CD4-positive, alpha-beta memory T cell (primary cell): ENCODE measurements at places on chromosomes 7 and 10.

DNA sequence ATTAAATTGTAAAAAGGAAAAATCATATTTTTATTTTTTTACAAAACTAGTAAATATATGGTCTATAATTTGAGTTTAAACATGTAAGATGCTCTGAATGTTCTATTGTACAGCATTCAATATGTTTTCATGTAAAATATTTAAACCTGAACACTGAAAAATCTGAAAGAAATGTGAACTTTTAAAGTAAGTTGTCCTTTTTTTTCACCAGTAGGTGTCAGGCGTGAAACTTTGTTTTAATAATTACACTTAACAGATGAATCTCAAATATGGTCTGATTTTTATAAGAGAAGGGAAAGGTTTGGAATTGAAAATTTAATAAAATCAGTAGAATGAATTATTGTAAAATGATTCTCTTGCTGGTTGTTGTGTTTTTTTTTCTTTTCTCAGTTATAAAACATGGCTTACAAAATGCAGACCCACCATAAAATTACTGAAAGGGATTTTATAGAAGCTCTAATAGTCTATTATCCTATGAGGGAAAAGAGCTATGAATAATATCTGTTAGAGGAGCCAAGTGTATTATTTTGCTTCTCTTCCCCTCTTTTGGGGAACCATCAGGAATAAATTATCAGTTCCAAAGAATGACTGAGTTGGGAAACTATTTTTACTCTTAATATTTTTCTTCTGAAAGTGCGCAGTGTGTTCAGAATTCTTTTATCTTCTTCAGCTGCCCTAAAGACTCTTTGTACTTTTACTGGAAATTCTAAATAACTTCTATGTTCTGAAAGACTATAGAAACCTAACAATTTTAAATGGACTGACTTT, 217.7 kb upstream of the FZD1 start:
- no peak for DNase-seq

- no peak for DNase-seq
Measured at GRCh38 chr10:15784662-15785300, 65.1 kb upstream of the ITGA8 start.

DNA sequence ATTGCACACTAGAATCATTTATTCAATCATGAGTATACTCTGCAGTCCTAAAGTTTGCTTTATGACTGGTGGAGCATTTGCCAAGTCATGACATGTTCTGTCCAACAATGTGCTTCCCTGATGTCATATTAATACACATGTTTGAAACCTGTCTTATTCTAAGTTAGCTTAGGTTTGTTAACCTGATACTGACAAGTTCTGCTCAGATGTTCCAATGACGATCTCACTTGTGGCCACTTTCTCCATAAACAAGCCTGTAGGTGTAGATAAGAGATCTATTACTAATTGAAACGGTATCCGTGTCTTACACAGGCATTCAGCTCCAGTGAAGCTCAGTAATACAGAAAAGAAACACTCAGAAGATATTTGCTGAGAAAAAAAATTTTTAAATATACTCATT, 64.9 kb downstream of the GPR37 start:
- DNase-seq = no peak

DNA sequence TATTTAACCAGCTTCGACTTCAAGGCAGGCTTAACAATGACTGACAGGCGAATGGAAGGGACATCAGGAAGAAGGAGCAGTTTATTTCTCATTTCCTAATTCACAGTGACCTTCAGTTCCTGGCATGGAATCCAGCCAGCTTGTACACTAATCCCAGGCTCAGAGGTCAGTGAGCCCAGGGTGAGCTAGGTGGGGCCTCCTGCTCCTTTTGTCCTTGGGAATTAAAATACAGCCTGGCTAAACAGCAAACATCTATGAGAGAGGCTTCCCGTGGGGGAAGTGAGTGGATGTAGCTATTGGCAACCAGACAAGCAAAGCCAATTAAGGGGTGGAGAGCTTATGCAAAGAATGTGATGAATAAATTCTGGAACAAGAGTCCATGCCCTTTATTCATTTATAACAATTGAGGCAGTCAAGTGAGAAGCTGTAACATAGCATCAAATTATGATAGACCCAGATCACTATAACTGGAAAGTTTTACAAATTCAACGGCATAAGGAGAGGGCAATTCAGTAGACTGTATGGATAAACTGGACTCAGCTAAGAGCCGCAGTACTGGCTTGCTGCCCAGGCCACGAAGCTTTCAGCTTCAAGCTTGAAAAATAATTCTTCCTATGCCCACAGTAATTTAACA, 57.1 kb downstream of the STK17A start:
- no peak for DNase-seq

DNA sequence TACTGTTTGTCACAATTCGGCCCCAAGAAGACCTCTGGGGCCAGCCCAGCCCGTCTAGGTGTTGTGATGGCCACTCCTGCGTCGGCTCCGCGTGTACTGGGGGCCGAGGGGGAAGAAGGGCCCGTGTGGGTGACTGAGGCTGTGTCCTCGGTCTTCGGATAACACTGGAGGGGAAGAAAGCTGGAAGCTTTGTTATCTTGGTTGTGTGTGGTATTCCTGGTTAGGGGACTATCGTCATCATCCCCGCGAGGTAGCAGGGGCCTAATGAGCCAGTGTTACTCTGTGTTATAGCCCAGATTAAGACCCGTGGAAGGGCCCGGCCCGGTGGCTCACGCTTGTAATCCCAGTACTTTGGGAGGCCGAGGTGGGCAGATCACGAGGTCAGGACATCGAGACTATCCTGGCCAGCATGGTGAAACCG, 854 bp downstream of the MTG1 start:
- DNase-seq = no peak

DNA sequence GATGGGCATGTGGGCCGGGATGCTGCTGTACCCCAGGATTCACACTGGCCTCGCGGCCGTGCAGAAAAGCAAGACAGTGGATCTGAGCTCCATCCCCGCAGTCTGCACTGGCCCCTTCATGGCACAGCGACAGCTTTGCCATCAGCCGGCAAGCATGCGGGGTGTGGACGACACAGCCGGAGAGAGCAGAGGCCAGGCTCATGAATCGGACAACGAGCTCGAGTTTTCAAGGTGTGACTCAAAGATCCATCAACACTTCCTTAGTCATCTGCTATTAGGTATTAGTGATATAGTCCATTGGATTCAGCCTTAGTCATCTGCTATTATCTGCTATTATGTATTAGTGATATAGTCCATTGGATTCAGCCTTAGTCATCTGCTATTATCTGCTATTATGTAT, 254.7 kb downstream of the KLF6 start:
- DNase-seq = no peak

- DNase-seq = no peak
Measured at GRCh38 chr7:2086229-2086628, 146.5 kb downstream of the MAD1L1 start.

GRCh38 chr7:145184956-145185355, 349.1 kb upstream of the TPK1 start:
- no peak for DNase-seq

- no peak for DNase-seq
Measured at GRCh38 chr10:5840314-5841307, 27.4 kb upstream of the GDI2 start.

GRCh38 chr7:11524476-11525397, 307.3 kb downstream of the THSD7A start:
- no peak for DNase-seq

GRCh38 chr10:43312612-43313011, 45.7 kb upstream of the RASGEF1A start:
- DNase-seq = no peak

DNA sequence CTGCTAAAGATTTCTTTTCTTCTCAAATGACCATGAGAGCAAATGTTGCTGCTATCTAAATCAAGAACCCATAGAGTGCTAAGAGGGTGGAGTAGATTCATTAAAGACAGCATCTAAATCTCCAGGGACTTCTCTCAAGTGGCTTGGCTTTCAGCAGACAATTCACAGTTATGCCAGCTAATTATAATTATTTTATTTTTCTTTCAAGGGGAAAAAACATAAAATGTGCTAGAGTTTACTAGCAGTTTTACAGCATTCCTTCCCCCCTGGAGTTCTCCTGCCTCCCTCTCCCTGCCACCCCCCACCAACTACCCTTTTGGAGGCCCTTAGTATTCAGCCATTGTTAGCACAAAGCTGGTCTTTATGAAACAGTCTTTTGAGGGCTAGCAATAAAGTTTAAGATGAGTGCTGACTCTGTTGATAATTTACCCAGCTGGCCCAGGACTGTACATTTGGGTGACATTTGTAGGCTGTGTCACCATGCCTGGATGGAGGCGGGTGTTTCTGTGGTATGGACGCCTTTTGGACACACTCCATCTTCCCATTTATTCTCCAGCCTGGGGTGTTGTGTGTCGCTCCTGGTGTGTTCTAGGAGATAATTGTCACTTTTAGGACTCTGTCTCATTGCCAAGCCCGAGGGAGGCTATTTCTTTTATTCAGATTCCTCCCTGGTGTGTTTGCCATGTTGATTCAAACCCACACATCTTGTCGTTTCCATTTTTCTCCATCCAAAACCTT, 160.2 kb downstream of the CREB5 start:
- DNase-seq = no peak

GRCh38 chr10:103736763-103737162, 118.6 kb downstream of the SH3PXD2A start:
- DNase-seq = no peak

DNA sequence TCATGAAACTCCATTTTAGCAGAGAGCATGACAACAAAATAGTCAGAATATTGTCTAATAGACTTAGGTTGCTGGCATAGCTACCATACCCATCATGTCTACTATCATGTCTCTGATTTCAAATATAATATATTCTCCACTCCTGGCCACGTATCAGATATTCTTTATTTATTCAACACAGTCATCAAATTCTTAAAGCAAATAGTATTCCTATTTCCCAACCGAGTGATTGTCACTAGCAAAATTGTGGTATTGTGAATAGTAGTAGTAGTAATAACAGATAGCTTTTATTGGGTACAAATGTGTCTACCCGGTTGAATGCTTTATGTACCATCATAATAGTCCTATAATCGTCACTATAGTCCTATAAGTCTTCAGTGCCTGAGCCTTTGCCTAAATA, 918.6 kb downstream of the KCNMA1 start:
- DNase-seq = no peak

- DNase-seq = no peak
Measured at GRCh38 chr10:110074758-110075671, 67.2 kb downstream of the ADD3 start.

DNA sequence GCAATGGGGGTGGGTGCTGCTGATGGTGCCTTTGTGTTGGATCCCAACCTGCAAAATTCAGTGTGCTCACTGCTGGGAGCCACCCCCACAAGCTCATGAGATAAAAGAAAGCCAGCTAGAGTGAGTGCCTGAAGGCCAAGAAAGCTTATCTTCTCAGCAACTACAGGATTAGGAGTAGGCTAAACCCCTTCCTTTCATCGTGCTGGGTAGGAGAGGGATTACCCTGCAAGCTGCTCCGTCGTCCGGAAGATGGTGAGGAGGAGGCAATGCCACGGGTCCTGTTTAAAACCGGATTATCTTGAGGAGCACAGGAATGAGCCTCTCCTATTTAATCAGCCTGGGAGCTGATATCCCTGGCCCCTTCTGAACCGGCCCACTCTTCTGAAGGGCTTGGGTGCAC, 258.0 kb downstream of the GALNT17 start:
- DNase-seq = no peak

GRCh38 chr7:79304711-79305110, 148.8 kb downstream of the MAGI2 start:
- DNase-seq = no peak

GRCh38 chr10:57098146-57098545, 737.1 kb upstream of the ZWINT start:
- no peak for DNase-seq

GRCh38 chr7:7651479-7651878, 10.9 kb downstream of the UMAD1 start:
- DNase-seq = no peak

GRCh38 chr10:3825862-3826351, 40.9 kb upstream of the KLF6 start:
- no peak for DNase-seq

- no peak for DNase-seq
Measured at GRCh38 chr7:105438254-105438653, 49.5 kb upstream of the SRPK2 start.

- no peak for DNase-seq
Measured at GRCh38 chr10:104445359-104445758, 91.7 kb downstream of the CFAP58 start.

- no peak for DNase-seq
Measured at GRCh38 chr10:68218786-68219185, 13.1 kb downstream of the ATOH7 start.

DNA sequence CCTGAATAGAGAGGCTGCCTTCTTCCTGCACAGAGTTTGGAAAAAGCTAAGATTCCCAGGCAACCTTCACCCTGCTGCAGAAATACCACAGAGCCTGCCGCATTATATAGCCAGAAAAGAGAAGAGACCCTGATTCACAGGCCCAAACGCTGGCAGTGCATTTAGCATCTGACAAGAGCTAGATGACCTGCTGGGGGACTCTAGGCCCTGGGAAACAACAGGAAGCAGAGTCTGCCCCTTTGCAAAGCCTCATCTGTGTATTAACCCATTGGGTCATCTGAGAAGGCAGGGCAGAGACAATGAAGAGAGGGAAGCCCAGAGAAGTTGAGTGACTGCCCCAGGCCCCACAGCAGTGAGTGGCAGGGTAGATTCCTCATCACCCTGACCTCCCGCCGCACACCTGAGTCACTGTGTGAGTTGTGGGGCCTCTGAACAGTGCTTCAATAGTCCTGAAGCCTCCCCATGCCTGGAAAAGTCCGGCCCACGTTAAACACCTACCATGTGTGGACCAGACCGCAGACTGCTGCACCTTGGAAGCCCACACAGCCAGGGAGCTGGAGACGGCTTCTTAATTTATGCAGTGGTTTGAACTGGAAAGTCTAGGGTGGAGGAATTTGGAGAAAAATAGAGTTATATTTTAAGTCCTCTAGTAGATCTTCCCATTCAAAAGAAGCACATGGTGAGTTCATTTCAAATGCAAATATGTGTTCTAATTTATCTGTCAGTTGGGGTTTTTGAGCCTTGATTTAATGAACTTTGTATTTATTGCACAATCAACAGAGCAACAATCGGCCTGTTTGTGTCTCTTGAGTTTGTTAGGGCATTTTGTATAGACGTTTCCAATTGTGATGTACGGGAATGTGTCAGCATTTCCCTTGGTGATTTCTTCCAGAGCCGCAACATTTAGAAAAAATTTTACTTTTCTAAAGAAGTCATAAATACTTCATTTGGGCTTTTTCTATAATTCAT, 80.4 kb upstream of the GPR26 start:
- no peak for DNase-seq

GRCh38 chr10:3876350-3876962, 91.4 kb upstream of the KLF6 start:
- DNase-seq = no peak
